ENCODE measurements at places on chromosomes 6 and 20. TPM values are rescaled to one million over a fixed set of nuclear protein-coding genes. Genes with fewer than 3 reads are reported as not detected.
A peak's percentile ranks its signal among the peaks of the same experiment; 100 is the strongest.

DNA sequence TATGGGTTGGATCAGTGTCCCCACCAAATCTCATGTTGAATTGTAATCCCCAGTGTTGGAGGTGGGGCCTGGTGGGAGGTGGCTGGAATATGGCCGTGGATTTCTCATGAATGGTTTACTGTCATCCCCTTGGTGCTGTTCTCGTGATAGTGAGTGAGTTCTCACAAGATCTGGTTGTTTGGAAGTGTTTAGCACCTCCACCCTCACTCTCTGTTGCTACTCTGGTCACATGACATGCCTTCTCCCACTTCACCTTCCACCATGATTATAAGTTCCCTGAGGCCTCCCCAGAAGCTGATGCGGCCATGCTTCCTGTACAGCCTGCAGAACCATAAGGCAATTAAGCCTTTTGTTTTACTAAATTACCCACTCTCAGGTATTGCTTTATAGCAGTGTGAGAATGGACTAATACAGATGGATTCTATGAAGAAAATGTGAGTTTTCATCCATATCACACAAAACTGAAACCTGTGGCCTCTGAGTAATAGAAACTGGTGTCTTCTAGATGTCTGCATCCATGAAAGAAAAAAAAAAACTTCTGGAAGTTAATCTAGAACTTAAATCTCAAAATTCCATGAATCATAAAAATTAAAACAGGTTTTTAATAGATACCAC is 39.3 kb downstream of the MBOAT1 start:
- H3K36me3 ChIP-seq = no peaks in the 10 kb centered on the region
- H3K4me1 ChIP-seq = no peaks in the 10 kb centered on the region
- H3K27me3 ChIP-seq = no peaks in the 10 kb centered on the region
- no peak overlapping the region for H3K27ac ChIP-seq
- H3K4me3 ChIP-seq = no peak overlapping the region
- DNase-seq = no peak

ZNF831 gene
- total RNA-seq = 0.20 TPM

EMILIN3 gene
- not detected for total RNA-seq

DNA sequence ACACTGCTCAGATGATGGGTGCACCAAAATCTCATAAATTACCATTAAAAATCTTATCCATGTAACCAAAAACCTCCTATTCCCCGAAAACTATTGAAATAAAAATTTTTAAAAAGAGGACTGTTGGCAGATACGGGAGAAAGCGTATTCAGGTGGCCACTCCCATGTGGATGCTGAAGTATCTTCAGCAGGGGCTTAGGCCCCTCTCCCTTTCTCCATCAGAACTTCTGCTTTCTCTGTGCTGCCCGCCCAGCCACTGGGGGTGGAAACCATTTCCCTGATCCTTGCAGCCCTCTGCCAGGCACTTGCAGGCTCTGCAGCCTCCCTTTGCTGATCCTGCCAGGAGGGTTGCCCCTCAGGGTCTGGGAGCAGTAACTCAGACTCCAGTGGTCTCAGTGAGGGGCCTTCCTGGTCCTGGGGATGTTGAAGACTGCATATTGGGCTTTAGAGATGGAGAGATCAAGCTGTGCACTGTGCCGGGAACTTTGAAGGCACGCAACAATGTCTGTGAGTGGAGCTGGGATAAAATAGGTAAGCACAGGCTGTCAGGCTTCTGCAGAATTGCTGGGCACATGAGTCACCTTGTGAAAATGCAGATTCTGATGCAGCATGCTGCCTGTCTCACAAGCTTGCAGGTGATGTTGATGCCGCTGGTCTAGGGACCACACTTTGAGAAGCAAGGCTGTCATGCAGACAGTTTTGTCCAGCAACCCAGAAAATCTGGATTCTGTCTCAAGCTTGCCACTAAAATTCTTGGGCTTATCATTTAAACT is 59.6 kb downstream of the SLC24A3 start:
- no peak overlapping the region for H3K27ac ChIP-seq
- H3K36me3 ChIP-seq = no peaks in the 10 kb centered on the region
- no peaks in the 10 kb centered on the region for H3K4me1 ChIP-seq
- no peak for DNase-seq
- no peaks in the 10 kb centered on the region for H3K27me3 ChIP-seq
- H3K4me3 ChIP-seq = no peak overlapping the region

GRCh38 chr20:2692886-2693285 is 306 bp downstream of the EBF4 start:
- no peaks in the 10 kb centered on the region for H3K27me3 ChIP-seq
- H3K4me3 ChIP-seq = peak overlapping the region; percentile 50
- H3K27ac ChIP-seq = no peak overlapping the region
- H3K4me1 ChIP-seq = no peaks in the 10 kb centered on the region
- DNase-seq = no peak

DNA sequence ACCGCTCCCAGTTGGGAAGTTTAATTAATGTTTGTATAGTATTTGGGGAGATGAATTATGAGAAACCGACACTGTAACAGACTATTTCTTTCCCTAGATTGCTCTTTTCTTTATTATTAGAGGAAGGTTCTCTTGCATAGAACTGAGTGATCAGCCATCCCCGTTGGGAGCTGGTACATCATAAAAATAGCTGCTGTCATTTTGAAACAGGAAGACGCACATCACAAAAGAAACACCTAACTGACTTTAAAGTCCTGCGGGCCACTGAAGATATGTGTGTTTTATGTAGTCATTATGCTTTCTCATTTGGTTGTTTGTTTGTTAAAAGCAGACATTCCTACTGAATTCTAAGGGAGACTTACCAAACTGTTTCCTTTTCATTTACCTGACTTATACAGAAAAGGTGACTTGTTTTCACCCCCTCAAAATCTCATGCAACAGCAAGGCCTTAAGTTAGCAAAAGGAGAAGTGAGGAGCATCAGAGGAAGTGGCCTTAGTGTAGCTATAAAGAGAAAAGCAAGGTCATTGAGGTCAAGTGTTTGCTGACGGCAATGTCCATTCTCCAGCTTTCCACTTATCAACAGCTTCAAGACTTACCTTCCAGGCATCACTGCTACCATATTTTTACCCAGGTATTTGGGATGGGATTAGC is 91.0 kb downstream of the PKHD1 start:
- H3K4me3 ChIP-seq = no peak overlapping the region
- no peaks in the 10 kb centered on the region for H3K36me3 ChIP-seq
- no peaks in the 10 kb centered on the region for H3K27me3 ChIP-seq

RNF182 gene
- total RNA-seq = 0.87 TPM

GRCh38 chr6:24194978-24195700 is 69.1 kb downstream of the NRSN1 start:
- no peaks in the 10 kb centered on the region for H3K27me3 ChIP-seq
- H3K4me1 ChIP-seq = peaks cover 4% of the 10 kb centered on the region
- no peak overlapping the region for H3K27ac ChIP-seq
- DNase-seq = no peak
- H3K4me3 ChIP-seq = no peak overlapping the region
- no peaks in the 10 kb centered on the region for H3K36me3 ChIP-seq

DNA sequence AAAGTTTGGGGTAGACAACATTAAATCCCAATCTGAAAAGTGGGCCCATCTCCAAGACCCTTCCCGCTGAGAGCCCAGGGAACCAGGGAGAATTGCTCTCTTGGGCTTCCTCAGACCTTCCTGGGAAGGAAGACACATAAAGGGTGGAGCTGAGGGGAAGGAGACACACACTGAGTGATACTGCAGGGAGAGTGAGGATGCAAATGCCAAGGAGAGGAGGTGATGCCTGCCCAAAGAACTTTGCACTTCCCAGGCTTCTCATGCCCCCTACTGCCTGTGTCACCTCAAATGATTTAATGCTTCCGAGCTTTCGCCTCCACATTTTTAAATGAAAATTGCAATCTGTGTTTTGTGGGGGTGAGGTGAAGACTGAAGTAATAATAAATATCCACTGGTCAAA is 7.5 kb upstream of the BTN2A1 start:
- H3K36me3 ChIP-seq = no peaks in the 10 kb centered on the region
- H3K27me3 ChIP-seq = no peaks in the 10 kb centered on the region
- H3K27ac ChIP-seq = no peak overlapping the region

GRCh38 chr20:5131502-5131901 is 4.7 kb downstream of the CDS2 start:
- no peaks in the 10 kb centered on the region for H3K36me3 ChIP-seq
- no peaks in the 10 kb centered on the region for H3K27me3 ChIP-seq
- DNase-seq = no peak
- no peak overlapping the region for H3K4me3 ChIP-seq
- H3K4me1 ChIP-seq = no peaks in the 10 kb centered on the region
- no peak overlapping the region for H3K27ac ChIP-seq

PRICKLE4 gene
- 1.3 TPM for total RNA-seq

DNA sequence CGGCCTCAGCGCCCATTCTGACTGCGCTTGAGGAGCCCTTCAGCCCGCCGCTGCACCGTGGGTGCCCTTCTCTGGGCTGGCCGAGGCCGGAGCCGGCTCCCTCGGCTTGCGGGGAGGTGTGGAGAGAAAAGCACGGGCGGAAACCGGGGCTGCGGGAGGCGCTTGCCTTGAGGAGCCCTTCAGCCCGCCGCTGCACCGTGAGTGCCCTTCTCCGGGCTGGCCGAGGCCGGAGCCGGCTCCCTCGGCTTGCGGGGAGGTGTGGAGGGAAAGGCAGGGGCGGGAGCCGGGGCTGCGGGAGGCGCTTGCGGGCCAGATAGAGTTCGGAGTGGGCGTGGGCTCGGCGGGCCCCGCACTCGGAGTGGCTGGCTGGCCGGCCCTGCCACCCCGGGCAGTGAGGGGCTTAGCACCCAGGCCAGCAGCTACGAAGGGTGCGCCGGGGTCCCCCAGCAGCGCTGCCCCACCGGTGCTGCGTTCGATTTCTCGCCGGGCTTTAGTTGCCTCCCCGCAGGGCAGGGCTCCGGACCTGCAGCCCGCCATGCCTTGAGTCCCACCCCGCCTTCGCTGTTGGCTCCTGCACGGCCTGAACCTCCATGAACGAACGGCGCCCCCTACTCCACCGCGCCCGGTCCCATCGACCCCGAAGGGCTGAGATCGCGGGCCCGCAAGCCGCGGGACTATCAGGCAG is 45.7 kb upstream of the MCUR1 start:
- peaks cover 19% of the 10 kb centered on the region for H3K27me3 ChIP-seq
- no peak for DNase-seq
- H3K4me1 ChIP-seq = no peaks in the 10 kb centered on the region
- no peak overlapping the region for H3K27ac ChIP-seq
- no peaks in the 10 kb centered on the region for H3K36me3 ChIP-seq

- H3K36me3 ChIP-seq = no peaks in the 10 kb centered on the region
- no peak overlapping the region for H3K4me3 ChIP-seq
- no peaks in the 10 kb centered on the region for H3K27me3 ChIP-seq
- DNase-seq = no peak
Observed at GRCh38 chr6:140485740-140486449, 1111.4 kb upstream of the CITED2 start.

MLIP gene
- total RNA-seq = 0.66 TPM

CCHCR1 gene
- total RNA-seq = 11.9 TPM

- peak; percentile 57 for DNase-seq
- H3K36me3 ChIP-seq = peaks cover 88% of the 10 kb centered on the region
- no peak overlapping the region for H3K27ac ChIP-seq
Observed at GRCh38 chr20:17622851-17623508, 53.1 kb downstream of the DSTN start.

- H3K4me3 ChIP-seq = no peak overlapping the region
- peak overlapping the region; percentile 28 for H3K27ac ChIP-seq
- H3K27me3 ChIP-seq = no peaks in the 10 kb centered on the region
- peaks cover 11% of the 10 kb centered on the region for H3K36me3 ChIP-seq
- no peak for DNase-seq
Observed at GRCh38 chr6:108581237-108581931, 20.7 kb downstream of the FOXO3 start.

DNA sequence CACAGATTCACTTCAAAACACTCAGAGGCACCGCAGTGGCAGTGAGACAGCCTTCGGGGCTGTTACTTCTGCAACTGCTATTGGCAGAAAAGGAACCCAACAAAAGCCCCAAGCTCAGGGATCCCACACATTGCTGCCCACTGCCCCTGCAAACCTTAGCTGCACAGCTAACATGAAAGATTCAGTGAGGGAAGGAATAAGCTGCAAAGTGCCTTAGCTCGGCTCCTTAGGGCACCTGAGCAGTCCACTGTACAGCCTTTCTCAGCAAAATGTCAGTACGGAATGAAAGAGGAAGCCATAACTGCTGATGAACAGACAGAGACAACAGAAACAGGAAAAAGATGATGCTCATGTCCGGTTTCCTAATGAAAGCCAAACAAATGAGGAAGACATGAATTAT is 179.7 kb upstream of the SHLD1 start:
- no peak overlapping the region for H3K27ac ChIP-seq
- H3K4me3 ChIP-seq = no peak overlapping the region
- H3K4me1 ChIP-seq = no peaks in the 10 kb centered on the region
- H3K27me3 ChIP-seq = no peaks in the 10 kb centered on the region
- no peak for DNase-seq
- H3K36me3 ChIP-seq = peaks cover 37% of the 10 kb centered on the region

DNA sequence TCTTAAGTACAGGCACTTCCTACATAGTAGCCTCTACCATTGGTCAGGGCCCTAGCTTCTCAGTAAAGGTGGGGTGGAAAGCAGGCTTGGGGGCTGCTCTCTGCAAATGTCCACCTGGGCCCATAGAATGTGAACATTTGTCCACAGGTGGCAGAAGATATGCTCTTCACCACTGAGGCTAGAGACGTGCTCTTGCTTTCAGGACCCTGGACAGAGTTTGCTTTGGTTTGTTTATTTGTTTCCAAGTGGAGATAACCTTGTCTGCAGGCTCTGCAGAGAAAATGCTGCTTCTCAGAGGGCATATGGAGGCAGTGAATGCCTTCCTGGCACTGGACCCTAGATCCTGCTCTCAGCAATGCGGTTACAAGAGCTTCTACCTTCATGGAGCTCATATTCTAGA is 129.0 kb downstream of the F13A1 start:
- no peaks in the 10 kb centered on the region for H3K4me1 ChIP-seq
- H3K36me3 ChIP-seq = no peaks in the 10 kb centered on the region
- no peak for DNase-seq
- no peak overlapping the region for H3K4me3 ChIP-seq
- H3K27ac ChIP-seq = no peak overlapping the region

DNA sequence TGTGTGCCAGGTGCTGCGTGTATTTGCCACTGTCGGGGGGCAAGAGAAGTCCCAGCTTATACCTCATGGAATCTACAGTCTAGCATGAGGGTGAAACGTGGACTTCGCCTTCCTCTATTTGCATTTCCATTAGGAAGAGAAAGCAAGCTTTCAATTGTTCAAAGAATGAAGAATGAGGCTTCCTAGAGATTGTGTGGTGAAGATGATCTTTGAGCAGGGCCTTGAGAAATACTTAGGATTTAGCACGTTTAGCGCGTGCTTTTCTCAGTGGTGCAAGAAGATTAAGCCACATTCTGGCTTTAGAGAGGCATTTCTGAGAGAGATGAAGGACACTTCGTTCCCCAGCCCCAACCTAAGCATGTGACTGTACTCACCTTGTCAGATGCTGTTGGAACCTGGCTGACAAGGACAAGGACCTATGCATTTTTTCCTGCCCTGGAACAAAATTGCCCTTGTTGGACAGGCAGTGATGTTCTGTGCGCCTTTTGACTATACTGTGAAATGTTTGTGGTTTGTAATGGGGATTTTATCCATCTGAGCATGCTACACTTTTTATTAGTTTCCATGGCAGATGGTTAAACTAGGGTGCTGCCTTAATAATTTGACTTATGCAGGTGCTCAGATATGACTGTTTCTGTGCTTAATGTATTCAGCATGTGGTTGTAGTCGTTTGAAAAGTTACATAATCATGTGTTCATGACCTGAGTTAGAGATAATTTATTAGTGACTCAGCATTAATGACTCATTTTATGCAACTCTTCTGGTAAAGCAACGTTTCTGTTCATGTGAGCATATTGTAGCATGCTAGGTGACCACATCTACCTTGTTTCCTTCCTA is 10.7 kb downstream of the TULP4 start:
- peaks cover 23% of the 10 kb centered on the region for H3K4me1 ChIP-seq
- H3K36me3 ChIP-seq = no peaks in the 10 kb centered on the region
- no peak overlapping the region for H3K27ac ChIP-seq
- no peak overlapping the region for H3K4me3 ChIP-seq

All from pancreas (tissue), 10 donors.